ENCODE measurements at places on chromosomes 11 and 22. TPM values are rescaled to one million over a fixed set of nuclear protein-coding genes. Genes with fewer than 3 reads are reported as not detected.

DNA sequence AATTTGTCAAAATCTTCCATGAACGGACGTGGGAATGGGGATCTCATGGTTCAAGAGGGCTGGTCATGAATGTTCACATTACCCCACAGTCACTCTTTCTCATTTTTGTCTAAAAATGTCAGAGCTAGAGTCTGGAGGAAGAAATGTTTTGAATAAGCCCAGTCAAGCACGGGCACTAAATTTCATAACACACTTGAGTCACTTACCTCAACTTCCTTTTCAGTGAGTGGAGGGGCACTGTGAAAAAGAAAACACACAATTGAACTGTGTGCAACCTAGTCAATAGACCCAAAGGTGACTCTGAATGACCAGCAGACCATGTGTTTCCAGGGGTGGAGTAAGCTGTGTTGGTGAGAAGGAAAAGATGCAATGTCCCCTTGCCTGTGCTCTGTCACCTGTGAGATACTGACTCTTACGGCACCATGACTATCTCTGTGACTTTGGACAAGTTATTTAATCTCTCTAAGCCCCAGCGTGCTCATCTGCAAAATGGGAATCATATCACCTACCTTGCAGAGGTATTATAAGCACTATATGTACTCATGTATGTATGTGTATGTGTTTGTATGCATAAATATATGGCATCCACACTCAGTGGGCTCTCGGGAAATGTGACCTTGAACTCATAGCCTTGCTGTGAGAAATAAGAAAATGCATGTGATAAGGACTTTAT is 38.2 kb upstream of the LYVE1 start:
- no peak for DNase-seq
- no peaks in the 10 kb centered on the region for H3K36me3 ChIP-seq
- H3K27ac ChIP-seq: no peak overlapping the region

DNA sequence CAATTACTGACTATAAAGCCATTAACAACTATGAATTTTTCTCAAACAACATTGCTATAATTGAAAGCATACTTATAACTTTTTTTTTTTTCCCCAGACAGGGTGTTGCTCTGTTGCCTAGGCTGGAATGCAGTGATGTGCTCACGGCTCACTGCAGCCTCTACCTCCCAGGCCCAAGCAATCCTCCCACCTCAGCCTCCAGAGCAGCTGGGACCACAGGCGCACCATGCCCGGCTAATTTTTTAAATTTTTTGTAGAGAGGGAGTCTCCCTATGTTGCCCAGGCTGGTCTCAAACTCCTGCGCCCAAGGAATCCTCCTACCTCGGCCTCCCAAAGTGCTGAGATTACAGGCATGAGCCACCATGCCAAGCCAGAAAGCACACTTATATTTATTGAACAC is 6.1 kb upstream of the WEE1 start:
- no peak overlapping the region for H3K4me3 ChIP-seq
- peaks cover 12% of the 10 kb centered on the region for H3K4me1 ChIP-seq
- H3K27me3 ChIP-seq: no peaks in the 10 kb centered on the region
- H3K36me3 ChIP-seq: no peaks in the 10 kb centered on the region
- H3K27ac ChIP-seq: no peak overlapping the region

Gene KLHL35
- 0.47 TPM for total RNA-seq

DNA sequence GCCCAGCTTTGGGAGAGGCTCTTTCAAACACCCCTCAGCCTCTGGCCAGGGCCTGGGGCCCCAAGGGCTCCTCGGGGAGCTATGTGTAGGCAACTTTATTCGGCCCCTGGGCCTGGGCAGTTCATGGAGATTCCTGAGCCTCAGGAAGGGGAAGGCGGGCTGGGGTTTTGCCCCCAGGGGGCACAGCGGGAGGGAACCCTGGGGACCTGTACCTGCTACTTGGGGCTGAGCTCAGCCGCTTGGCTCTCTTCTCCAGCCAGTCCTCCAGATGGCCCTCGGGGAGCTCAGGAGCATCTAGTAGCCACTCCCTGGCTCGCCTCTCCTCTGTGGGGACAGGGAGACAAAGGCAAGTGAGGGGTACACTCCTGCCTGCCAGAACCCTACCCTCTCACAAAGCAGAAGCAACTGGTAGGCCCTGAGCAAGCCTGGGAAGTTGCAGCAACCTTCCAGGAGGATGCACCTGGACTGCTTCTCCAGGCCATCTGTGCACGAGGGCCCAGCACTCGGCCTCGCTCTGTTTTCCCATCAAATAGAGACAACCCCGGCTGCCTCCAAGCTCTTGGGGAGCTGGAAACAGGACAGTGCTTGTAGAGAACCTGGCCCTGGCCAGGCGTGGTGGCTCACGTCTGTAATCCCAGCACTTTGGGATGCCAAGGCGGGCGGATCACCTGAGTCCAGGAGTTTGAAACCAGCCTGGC is 18.5 kb downstream of the CABP7 start:
- H3K27me3 ChIP-seq: no peaks in the 10 kb centered on the region
- H3K4me1 ChIP-seq: no peaks in the 10 kb centered on the region
- H3K27ac ChIP-seq: no peak overlapping the region

GRCh38 chr22:27705408-27706080 is 96.0 kb downstream of the MN1 start:
- H3K36me3 ChIP-seq: no peaks in the 10 kb centered on the region
- no peaks in the 10 kb centered on the region for H3K4me1 ChIP-seq
- H3K27ac ChIP-seq: no peak overlapping the region
- no peak overlapping the region for H3K4me3 ChIP-seq
- H3K27me3 ChIP-seq: peaks cover 4% of the 10 kb centered on the region
- no peak for DNase-seq

DNA sequence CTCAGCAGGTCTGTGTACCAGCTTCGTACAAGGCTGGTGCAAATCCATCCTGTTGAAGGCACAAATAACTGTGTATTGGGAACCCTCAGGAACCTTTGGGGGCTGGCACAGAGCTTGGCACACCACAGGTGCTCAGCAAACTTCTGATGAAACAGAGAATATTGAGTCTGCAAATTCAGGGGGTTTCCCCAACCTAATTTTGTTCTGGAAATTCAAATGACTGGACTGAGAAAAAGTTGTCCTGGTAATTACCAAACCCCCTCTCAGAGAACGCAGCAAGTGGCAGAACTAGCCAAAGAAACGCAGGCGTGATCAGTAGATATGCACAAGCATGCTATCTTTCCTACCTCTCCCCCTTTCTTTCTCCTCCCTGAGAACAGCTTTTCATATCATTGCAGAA is 47.6 kb downstream of the LIF start:
- no peaks in the 10 kb centered on the region for H3K36me3 ChIP-seq
- peaks cover 14% of the 10 kb centered on the region for H3K4me1 ChIP-seq
- H3K27me3 ChIP-seq: no peaks in the 10 kb centered on the region
- H3K4me3 ChIP-seq: no peak overlapping the region
- H3K27ac ChIP-seq: no peak overlapping the region
- DNase-seq: no peak

Gene DDIAS
- total RNA-seq: 2.2 TPM

DNA sequence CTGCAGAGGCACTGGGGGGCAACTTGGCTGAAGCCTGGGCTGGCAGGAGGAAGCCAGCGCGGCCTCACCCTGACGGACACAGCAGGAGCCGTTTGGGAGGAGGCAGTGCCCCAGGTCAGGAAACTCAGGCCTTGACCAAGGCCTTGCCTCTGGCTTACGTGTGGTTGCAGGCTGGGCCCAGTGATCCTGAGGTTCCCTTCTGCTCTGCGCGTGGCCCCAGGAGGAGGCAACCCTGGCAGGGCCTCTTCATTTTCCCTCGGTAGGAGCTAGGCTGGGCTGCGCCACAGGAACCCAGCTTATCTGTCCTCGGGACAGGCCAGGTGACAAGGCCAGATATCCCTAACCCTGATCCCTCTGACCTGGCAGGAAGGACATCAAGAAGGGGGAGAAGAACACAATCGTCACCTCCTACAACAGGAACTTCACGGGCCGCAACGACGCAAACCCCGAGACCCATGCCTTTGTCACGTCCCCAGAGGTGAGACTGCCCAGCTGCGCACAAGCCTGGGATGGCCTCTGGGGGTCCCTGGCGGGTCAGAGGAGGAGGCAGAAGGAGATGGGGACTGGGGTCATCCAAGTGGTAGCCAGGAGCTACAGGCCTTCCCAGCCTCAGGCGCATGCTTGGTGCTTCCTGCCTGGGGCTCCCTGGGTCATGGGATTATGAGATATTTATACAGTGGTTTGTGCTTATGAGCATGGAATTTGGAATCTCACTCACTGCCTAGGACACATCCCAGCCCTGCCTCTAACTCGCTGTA is 20.6 kb downstream of the POLR3H start:
- H3K27ac ChIP-seq: no peak overlapping the region
- no peak for DNase-seq

- H3K27me3 ChIP-seq: no peaks in the 10 kb centered on the region
- H3K36me3 ChIP-seq: peaks cover 58% of the 10 kb centered on the region
- no peaks in the 10 kb centered on the region for H3K4me1 ChIP-seq
These were observed 11.3 kb downstream of the DERL3 start for GRCh38 chr22:23827351-23827995.

Gene C11orf16
- total RNA-seq: not detected

- no peak overlapping the region for H3K4me3 ChIP-seq
- H3K36me3 ChIP-seq: no peaks in the 10 kb centered on the region
- no peaks in the 10 kb centered on the region for H3K27me3 ChIP-seq
- DNase-seq: no peak
These were observed 30.1 kb upstream of the ANO5 start for GRCh38 chr11:22162756-22163155.

DNA sequence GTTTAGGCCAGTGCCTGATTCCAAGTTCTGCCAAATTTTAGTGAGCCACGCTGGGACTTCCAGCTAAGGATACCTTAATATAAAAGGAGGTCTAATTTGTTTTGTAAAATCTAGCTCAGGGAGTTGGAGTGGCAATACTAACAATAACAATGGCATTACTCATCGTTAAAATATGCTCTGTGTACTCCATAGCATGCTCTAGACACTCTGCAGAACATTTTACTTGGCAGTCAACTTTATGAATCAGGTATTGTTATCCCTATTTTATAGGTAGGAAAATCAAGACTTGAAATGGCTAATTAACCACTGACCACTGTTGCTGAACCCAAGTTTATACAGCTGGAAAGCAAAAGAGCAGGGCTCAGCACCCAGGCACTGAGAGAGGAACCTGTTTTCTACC is 485.0 kb upstream of the KIRREL3 start:
- no peaks in the 10 kb centered on the region for H3K36me3 ChIP-seq
- no peaks in the 10 kb centered on the region for H3K4me1 ChIP-seq
- H3K27ac ChIP-seq: no peak overlapping the region
- H3K4me3 ChIP-seq: no peak overlapping the region
- DNase-seq: no peak

- H3K27ac ChIP-seq: no peak overlapping the region
- no peak for DNase-seq
- peaks cover 5% of the 10 kb centered on the region for H3K36me3 ChIP-seq
- H3K4me1 ChIP-seq: no peaks in the 10 kb centered on the region
- no peak overlapping the region for H3K4me3 ChIP-seq
- no peaks in the 10 kb centered on the region for H3K27me3 ChIP-seq
These were observed 52.3 kb upstream of the SCUBE2 start for GRCh38 chr11:9143721-9144120.

DNA sequence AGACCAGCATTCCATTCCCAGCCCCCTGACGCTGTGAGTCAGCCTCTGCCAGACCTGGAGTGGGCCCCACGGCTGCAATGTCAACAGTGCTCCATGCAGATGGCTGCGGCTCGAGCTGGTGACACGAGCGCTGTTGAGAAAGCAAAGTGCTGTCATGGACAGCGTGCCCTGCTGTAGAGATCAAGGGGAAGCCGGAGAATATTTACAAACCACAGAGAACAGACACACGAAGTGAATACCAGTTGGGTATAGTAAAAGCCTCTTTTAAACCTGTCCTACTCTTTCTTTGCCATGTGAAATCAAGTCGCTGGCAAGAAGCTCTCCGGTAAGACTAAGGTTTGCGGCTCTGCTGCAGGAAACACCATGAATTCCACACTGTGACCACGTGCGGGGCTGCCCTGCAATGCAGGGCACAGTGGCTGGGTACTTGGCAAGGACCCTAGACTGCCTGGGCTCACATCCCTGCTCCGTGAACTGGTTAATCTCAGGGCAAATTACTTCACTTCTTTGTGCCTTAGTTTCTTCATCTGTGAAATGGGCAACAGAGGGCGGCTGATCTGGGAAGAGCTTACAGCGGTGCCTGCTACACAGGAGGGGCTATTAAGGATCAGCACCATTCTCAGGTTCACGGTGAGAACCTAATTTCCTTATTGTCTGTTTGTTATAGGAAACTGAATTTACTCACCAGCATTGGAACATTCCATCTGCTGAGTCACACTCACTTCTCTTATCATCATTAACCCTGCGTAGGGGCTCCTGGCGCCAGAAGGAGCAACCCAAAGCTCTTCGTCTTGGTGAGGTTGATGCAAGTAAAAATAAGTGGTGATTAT is 27.8 kb upstream of the ELFN2 start:
- no peaks in the 10 kb centered on the region for H3K27me3 ChIP-seq
- no peak for DNase-seq
- H3K4me1 ChIP-seq: no peaks in the 10 kb centered on the region

GRCh38 chr11:104968856-104969776 is 742 bp upstream of the CASP4 start:
- H3K4me3 ChIP-seq: peak overlapping the region; percentile 100
- H3K27me3 ChIP-seq: no peaks in the 10 kb centered on the region
- peak overlapping the region; percentile 76 for H3K27ac ChIP-seq
- DNase-seq: no peak
- peaks cover 12% of the 10 kb centered on the region for H3K36me3 ChIP-seq

DNA sequence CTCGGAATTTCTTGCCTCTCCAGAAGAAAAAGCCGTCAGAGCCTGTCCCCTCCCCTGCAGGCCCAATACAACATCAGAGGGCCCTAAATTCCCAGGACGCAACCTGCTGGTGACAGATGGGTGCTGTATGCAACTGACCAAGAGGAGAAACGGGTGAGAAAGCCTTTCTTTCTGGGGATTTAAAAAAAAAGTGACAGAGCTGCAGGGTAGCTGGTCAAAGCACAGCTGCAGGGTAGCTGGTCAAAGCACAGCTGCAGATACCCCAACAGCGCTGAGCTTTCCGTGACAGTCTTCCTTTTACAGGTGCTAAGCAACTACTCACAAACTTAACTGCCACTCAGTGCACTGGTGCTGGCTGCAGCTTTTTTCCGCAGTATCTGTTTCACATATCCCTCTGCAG is 17.8 kb downstream of the AP1B1 start:
- no peak overlapping the region for H3K27ac ChIP-seq
- H3K4me3 ChIP-seq: no peak overlapping the region
- H3K4me1 ChIP-seq: peaks cover under 1% of the 10 kb centered on the region
- DNase-seq: no peak

DNA sequence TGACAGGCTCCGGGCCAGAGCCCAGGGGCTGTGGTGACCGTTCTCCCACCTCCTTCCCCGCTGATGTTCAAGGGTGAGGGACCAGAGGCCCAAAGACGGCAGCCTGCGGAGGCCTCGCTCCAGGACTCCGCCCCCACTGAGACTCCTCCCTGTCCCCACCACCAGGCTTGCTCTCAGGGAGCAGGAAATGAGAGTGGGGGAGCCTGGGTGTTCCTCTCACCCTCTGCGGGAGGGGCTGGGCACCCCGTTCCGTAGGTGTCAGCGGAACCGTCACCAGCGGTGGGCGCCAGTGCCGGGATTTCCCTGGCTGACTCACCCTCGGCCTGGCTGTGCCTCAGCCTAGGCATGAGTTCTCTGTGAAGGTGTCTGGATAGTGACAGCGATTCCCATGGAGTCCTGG is 15.7 kb downstream of the DAGLA start:
- peaks cover 16% of the 10 kb centered on the region for H3K4me1 ChIP-seq
- H3K27me3 ChIP-seq: no peaks in the 10 kb centered on the region
- DNase-seq: peak; percentile 91
- peak overlapping the region; percentile 13 for H3K4me3 ChIP-seq
- H3K27ac ChIP-seq: peak overlapping the region; percentile 63
- H3K36me3 ChIP-seq: no peaks in the 10 kb centered on the region

Data from CD4-positive, CD25-positive, alpha-beta regulatory T cell (primary cell).